ENCODE measurements at places on chromosomes 5 and 9.

DNA sequence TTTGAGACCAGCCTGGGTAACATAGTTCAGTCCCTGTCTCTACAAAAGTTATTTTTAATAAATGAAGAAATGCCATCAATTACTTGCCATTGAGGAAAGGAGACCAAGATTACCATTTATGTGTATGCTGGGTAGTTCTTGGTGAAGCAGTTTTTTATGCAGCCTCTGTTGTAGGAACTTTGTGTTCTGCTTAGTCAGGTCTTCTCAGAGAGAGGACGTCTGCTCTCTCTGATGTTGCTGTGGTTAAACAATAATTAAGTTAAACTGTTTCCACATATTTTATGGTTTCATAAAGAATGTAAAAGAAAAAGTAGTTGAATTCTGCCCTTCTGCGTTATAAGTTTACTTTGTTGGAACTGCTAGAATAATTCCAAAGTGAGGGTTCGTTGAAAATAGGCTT is 210.5 kb downstream of the KDM4C start:
- no peak for DNase-seq

DNA sequence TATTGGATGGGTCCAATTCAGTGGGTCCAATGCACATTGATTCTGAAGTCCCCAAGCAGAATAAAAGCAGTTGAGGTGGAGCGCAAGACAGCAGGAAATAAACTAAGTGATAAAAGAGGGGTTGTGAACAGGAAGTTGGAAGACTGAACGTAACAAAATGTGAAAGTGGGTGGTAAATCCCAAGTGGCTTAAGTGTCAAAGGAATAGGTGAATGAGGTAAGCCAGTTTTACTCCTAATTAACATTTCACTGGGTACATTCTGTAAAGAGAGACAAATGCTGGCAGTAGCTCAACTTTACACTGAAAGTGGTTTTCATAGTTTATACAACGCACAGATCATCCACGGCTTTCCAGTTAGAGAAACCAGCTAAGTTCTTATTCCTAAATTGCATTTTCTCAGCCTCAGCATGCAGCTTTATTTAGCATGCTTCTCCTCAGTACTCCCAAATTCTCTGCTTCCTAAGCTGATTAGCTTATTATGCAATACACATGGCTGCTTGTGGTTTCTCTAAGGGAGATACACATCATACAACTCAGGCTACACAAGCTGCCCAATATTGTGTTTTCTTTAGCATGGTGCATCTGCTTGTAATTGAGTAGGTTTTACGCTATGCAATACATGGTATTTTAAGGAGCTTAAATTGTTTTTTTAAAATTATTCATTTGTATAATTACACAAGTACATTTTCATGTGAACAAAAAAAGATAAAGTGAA is 34.2 kb upstream of the HSD17B4 start:
- DNase-seq = no peak

GRCh38 chr9:112554516-112554915 is 67.9 kb downstream of the KIAA1958 start:
- no peak for DNase-seq

- no peak for DNase-seq
These were observed 41.1 kb downstream of the LAMC3 start for GRCh38 chr9:131049829-131050715.

- DNase-seq = no peak
These were observed 259.7 kb upstream of the ZNF608 start for GRCh38 chr5:125006011-125006685.

DNA sequence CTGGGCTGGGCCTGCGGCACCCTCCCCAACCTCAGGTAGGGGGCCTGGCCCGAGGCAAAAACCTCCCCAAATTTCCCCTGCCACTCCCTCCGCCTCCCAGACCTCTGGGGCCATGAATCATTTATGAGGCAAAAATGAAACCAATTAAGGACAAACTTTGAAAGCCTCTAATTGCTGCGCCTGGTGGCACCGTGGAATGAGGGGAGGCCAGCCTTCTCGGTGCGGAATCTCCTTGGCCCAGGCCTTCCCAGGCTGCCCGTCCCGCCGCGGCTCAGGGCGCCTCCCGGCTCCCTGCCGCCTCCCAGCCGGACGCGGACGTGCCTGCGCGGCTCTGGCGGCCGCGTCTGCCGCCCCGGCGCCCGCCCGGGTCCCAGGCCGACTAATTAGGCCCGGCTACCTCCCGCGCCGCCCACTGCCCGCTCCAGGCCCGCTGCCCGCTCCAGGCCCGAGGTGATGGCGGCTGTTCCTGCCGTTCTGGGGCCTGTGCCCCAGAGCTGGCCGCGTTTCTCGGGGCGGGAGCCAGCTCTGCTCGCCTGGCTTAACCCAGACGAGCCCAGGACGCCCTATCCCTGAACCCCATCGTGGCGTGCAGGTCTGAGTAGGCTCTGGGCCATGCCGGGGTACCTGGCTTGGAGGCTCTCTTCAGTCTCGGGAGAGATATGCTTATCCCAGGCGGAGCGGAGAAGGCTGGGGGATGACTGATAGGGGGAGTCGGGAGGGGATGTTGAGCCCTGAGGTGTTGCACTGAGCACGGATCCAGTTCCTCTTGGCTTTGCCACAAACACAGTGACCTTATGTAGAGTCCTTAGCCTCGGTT is 20.1 kb downstream of the CXXC5 start:
- no peak for DNase-seq

GRCh38 chr5:2383698-2384065 is 367.8 kb downstream of the IRX2 start:
- DNase-seq = no peak

DNA sequence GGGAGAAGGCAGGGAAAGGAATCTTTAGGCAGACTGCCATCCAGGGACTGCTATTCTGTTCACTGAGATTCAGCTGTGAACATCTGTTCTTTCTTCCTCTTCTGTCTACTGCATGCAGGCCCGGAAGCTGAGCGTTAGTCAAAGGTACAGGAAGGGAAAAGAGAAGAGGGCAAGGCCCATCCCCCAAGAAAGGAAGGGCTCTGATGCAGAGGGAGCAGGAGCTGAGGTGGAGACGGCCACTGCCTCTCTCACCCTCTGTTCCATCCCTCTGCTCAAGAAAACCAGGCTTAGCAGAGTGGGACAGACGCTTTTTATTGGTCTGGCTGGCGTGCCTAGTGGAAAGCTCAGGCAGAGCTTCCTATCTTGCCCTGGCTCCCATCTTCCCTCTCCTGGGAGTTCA is 57.6 kb downstream of the PFDN1 start:
- DNase-seq = no peak

GRCh38 chr9:84207491-84207951 is 133.0 kb downstream of the SLC28A3 start:
- DNase-seq = no peak

DNA sequence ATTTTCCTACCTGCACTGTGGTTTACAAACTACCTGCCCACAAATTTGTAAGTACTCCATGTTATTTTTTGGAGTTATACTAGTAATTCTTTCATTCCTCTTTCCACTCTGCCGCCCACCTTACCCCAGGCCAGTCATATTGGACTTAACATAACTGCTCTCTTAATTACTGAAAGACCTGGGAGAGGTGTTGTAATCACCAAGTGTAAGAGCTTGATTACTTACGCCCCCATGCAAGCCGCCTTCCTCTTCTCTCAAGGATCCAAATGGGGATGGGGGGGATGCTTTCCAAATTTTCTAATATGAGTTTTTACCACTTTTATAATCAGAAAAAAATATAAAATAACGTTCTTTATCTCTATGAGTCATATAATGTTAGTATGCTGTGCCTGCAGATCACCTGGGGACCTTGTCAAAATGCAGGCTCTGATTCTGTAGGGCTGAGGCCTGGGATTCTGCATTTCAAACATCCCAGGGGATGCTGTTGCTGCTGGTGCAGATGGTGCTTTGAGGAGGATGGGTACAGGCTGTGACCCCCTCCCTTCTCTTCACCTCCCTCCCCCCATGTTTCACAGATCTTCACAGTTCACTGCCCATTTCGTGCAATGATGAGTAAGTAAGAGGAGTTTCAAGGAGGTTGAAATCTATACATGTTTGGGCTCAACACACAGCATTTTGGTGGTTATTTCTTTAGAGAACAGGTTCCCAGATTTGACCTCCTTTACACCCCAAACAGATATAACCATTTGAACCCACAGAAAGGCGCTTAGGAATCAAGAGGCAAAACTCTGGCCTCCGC is 87.3 kb downstream of the SEC61B start:
- DNase-seq = no peak

GRCh38 chr5:99034336-99034735 is 105.5 kb upstream of the CHD1 start:
- DNase-seq = no peak

DNA sequence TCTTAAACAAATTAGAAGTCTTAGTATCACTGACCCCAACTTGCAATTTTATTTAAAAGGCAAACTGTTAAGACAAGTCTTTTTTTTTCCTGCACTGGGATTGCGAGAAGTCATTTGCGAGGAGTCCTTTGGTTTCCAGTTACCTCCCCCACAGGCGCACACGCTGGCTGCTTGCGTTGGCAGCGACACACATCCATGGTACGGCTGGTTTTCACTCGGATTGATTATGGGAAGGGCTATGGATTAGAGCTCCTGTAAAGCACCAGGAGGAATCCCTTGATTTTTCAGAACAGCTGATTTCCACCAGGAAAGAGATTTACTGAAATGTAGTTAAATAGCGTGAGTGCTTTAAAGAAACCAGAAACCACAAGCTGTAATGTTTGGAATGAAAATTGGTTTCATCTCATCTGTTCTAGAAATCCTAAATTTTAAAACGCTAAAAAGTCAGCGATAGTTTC is 737 bp downstream of the SLC1A3 start:
- no peak for DNase-seq

DNA sequence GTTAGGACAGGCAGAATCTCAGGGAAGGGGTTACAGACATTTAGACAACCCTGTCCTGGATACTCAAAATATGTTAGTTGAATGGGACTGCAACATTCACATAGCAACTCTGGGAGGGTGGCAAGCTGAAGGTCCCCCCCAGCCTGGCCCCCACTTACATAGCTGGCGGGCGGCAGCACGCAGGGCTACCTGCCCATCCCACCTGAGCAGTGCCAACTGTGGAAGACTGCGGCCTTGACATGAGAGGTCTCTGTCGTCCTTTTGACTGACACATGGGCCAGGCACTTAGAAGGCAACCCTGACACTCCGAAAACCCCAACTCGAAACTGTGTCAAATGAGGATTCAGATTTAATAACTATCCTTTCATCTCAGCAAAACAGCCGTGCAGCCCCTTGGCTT is 16.5 kb downstream of the PAX5 start:
- no peak for DNase-seq

DNA sequence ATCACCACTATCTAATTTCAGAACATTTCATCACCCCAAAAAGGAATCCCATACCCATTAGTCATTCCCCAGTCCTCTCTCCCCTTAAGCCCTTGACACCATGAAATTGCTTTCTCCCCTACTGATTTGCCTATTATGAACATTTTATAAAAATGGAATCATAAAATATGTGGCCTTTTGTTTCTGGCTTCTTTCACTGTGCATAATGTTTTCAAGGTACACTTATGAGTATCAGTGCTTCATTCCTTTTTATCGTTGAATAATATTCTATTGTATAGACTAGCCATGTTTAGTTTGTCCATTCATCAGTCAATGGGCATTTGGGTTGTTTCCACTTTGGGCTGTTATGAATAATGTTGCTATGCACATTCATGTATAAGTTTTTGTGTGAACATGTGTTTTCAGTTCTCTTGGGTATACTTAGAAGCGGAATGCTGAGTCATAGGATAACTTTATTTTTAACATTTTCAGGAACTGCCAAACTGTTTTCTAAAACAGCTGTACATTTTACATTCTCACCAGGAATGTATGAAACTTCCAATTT is 40.4 kb upstream of the FGF1 start:
- no peak for DNase-seq

DNA sequence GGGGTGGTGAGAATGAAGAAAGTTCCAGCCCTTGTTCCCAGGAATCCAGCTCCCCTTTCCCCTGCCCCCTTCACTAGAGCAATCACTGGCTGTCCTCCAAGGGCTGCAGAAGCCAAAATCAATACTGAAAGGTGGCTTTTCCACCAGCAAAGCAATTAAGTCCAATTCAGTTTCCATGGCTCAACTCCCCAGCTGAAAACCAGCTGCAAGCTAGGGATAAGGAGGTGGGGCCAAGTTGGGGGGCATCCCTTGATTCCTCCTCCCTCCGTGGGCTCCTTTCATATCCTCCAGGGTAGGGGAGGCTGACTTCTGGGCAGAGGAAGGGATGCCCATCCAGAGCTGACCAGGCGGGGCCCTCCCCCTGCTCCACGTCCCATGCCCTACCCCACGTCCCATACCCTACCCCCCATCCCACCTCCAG is 22.7 kb downstream of the CAMK2A start:
- no peak for DNase-seq

GRCh38 chr9:36150574-36151315 is 14.2 kb downstream of the GLIPR2 start:
- DNase-seq = no peak

DNA sequence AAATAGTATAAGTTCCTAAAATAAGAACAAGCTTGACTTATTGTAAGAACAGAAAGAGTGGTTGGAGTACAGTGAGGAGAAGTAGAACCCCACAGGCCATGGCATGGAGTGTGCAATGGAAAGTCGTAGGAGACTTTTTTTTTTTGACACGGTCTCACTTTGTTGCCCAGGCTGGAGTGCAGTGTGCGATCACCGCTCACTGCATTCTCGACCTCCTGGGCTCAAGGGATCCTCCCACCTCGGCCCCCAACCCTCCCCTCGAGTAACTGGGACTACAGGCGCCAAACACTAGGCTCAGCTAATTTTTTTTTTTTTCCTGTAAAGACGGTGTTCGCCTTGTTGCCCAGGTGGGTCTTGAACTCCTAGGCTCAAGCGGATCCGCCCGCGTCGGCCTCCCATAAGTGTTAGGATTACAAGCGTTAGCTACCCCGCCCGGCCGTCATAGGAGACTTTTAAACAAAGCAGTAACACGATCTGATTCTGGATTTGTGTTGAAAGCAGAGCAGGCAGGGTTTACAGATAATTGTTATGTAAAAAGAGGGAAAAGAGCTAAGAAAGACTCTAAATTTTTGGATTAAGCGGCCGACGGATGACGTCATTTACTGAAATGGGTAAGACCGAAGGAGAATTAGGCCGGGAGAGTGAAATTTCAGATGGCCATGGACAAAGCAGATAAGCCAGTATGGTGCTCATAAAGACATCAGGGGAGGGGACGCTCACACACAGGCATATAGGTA is 752 bp downstream of the TSTD2 start:
- DNase-seq = no peak

DNA sequence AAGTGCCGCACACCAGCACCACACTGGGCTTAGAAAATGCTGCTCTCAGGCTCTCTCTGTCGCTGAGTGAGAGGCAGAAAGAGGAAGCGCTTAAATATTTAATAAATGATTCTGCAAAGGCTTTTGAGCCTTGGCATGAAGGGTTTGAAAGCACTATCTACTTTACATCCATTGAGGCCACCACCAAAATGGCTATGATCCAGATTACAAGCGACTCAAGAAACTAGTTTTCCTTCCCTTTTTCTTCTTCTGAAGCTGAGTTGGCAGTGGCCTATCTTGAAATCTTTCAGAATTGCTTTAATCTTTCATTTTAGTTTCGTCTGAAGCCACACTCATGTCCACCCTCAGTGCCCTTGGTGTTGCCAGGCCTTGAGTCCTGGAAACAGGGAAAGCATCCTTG is 59.5 kb downstream of the EBF1 start:
- no peak for DNase-seq

GRCh38 chr5:168680395-168680794 is 101.2 kb upstream of the PANK3 start:
- no peak for DNase-seq
